Muscle of leg (tissue), 16 donors: ENCODE measurements at places on chromosomes 6 and 20.
A peak's percentile ranks its signal among the peaks of the same experiment; 100 is the strongest.

DNA sequence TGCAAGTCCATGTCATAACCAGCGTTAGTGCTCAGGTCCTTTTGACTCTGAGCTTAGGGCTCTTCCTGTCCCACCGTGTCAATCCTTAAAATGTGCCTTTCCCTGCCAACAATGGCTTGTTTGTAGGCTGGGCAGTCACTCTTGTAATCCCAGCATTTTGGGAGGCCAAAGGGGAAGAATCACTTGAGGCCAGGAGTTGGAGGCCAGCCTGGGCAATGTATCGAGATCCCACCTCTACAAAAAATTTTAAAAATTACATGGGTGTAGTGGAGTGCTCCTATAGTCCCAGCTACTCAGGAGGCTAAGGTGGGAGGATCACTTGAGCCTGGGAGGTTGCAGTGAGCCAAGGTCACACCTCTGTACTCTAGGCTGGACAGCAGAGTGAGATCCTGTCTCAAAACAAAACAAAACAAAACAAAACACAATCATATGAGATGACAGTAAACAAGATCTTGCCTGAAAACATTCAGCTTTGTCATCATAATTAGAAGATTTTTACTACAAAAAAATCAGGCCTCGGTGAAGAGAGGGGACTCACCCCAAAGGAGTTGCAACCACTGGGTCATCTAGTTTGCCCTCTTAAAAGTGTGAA lies 52.5 kb upstream of the SLC32A1 start:
- DNase-seq: no peak
- no peaks in the 10 kb centered on the region for H3K36me3 ChIP-seq
- no peak overlapping the region for H3K4me3 ChIP-seq
- H3K27me3 ChIP-seq: peaks cover 24% of the 10 kb centered on the region

- H3K4me3 ChIP-seq: no peak overlapping the region
- no peak for DNase-seq
- no peaks in the 10 kb centered on the region for H3K4me1 ChIP-seq
- no peaks in the 10 kb centered on the region for H3K36me3 ChIP-seq
Observed at GRCh38 chr20:51182571-51182970, 159.7 kb upstream of the KCNG1 start.

DNA sequence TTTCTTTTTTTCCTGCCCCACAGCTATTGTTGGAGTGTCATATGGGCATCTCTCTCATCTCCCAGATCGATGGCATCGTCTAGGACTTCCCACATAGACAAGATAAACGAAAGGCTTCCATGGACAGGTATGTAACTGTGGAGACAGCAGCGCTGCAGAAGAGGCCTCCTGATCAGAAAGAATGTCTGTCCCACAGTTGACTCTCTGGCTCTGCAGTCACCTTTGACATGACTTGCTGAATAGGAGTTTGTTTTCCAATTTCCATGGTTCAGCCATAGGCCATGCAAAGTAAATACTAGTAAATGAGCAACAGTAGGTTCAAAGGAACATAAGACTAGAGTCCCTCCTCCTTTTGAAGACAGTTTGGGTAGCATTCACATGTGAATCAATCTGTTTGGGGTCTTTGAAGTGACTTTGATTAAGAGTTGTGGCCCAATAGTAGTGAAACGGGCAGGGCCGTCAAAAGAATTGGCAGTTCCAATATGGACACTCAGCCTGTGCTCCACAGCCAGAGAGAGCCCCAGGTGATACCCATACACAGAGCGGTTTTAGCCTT lies 134.7 kb upstream of the IFNGR1 start:
- no peak overlapping the region for H3K27ac ChIP-seq
- peaks cover 5% of the 10 kb centered on the region for H3K27me3 ChIP-seq
- no peak overlapping the region for H3K4me3 ChIP-seq

GRCh38 chr6:148947621-148948444 lies 201.0 kb downstream of the UST start:
- H3K4me1 ChIP-seq: peaks cover 7% of the 10 kb centered on the region
- H3K36me3 ChIP-seq: no peaks in the 10 kb centered on the region
- DNase-seq: peak; percentile 95
- H3K27me3 ChIP-seq: peaks cover 2% of the 10 kb centered on the region
- H3K4me3 ChIP-seq: no peak overlapping the region
- peak overlapping the region; percentile 32 for H3K27ac ChIP-seq

DNA sequence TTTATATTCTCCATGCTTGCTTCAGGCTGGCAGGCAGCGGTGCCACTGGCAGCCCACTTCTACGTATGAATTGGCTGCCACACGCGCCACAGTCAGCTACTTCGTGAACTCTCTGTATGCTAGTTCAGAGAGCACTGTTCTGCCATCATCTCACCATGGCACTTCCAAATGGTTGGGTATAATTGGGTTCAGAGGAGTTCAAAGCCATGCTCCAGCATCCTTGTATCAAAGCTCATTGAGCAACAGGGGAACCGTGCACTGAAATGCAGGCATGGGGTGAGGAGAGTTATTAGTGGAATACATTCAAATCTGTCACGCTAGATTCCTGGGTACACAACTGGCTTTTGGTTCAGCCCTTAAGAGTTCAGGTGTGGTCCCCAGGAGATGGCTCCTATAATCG lies 519.9 kb upstream of the NOX3 start:
- no peaks in the 10 kb centered on the region for H3K4me1 ChIP-seq
- H3K27ac ChIP-seq: no peak overlapping the region
- no peak overlapping the region for H3K4me3 ChIP-seq
- no peaks in the 10 kb centered on the region for H3K36me3 ChIP-seq
- no peaks in the 10 kb centered on the region for H3K27me3 ChIP-seq

GRCh38 chr20:57620999-57621398 lies 773 bp upstream of the ZBP1 start:
- no peaks in the 10 kb centered on the region for H3K36me3 ChIP-seq
- H3K27me3 ChIP-seq: peaks cover 7% of the 10 kb centered on the region
- H3K27ac ChIP-seq: no peak overlapping the region
- no peak for DNase-seq
- H3K4me1 ChIP-seq: peaks cover 13% of the 10 kb centered on the region
- no peak overlapping the region for H3K4me3 ChIP-seq

GRCh38 chr6:128570680-128571063 lies 50.3 kb upstream of the PTPRK start:
- H3K4me3 ChIP-seq: no peak overlapping the region
- H3K27me3 ChIP-seq: no peaks in the 10 kb centered on the region
- peaks cover 3% of the 10 kb centered on the region for H3K4me1 ChIP-seq

DNA sequence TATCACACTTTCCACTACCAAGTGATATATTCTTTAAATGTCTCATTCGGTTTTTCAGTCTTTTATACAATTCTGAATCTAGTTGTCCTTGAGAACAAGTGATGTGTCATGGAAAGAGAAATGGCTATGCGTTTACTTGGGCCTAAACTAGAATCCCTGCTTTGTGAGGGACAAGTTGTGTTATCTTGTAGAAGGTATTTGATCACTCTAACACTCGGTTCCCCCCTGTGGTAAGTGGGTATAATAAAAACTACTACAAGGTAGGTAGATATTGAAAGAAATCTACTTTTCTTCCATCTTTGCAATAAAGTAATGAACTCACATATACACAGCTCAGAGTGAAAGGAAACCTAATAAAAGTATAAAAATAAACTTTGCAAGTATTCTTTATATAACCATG lies 108.9 kb downstream of the MANEA start:
- H3K36me3 ChIP-seq: no peaks in the 10 kb centered on the region
- no peaks in the 10 kb centered on the region for H3K4me1 ChIP-seq
- no peak for DNase-seq
- H3K27ac ChIP-seq: no peak overlapping the region
- no peak overlapping the region for H3K4me3 ChIP-seq
- H3K27me3 ChIP-seq: no peaks in the 10 kb centered on the region

DNA sequence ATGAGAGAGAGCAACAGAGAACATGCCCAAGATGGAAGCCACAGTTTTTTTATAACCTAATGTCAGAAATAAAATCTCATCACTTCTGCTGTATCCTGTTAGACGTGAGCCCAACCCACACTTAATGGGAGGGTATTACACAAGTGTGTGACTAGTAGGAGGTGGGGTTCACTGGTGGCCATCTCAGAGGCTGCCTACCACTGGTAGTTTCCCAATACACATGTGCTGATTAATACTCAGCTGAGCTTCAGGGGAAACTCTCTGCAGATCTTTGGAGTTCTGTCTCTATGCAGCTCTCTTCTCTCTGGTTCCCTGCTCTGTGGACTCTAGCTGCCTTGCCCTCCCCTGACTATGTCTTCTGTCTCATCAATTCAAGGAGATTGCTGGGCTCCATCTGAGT lies 35.7 kb downstream of the CNBD2 start:
- no peaks in the 10 kb centered on the region for H3K27me3 ChIP-seq
- DNase-seq: no peak
- H3K4me1 ChIP-seq: no peaks in the 10 kb centered on the region
- no peaks in the 10 kb centered on the region for H3K36me3 ChIP-seq

DNA sequence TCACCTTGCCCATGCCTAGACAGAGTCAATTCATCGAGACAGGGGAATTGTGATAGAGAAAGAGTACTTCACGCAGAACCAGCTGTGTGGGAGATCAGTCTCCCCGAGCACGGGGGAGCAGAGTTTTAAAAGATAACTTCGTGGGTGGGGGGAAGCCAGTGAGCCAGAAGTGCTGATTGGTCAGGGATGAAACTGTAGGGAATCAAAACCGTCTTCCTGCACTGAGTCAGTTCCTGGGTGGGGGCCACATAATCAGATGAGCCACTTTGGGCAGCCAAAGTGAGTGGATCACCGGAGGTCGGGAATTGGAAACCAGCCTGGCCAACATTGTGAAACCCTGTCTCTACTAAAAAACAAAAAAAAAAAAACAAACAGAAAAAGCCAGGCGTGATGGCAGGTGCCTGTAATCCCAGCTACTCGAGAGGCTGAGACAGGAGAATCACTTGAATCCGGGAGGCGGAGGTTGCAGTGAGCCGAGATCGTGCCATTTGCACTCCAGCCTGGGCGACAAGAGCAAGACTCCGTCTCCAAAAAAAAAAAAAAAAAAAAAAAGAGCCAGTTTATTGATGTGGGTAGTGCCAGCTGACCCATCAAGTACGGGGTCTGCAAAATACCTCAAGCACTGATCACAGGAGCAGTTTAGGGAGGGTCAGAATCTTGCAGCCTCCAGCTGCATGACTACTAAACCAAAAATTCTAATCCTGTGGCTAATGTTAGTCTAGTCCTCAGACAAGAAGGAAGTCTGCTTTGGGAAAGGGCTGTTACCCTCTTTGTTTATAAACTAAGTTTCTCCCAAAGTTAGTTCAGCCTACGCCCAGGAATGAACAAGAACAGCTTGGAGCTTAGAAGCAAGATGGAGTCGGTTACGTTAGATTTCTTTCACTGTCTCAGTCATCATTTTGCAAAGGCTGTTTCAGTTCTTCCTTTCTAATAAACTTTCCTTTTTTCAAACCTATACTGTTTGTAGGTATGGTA lies 3.9 kb upstream of the TRIM39 start:
- no peak overlapping the region for H3K4me3 ChIP-seq
- peaks cover 7% of the 10 kb centered on the region for H3K36me3 ChIP-seq
- H3K4me1 ChIP-seq: peaks cover 16% of the 10 kb centered on the region
- no peak overlapping the region for H3K27ac ChIP-seq
- H3K27me3 ChIP-seq: no peaks in the 10 kb centered on the region
- no peak for DNase-seq

DNA sequence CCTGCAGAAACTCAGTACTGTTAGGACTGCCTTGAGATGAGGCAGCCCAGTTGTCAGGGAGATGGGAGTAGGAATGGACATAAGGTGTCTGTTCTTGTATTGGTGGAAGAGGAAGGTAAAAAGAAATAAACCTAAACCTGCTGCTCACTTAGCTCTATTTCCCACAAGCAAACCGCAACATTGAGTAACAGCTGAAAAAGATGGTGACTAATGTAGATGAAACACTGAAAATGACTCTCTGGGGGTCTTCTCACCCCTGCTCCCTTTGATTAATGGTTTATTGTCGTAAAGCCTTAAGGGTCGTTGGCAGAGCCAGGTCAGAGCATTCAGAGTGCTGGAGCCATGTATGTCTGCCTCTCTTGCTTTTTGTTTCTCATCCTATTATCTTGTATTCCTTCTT lies 87.5 kb downstream of the FOXO3 start:
- H3K27me3 ChIP-seq: no peaks in the 10 kb centered on the region
- H3K36me3 ChIP-seq: no peaks in the 10 kb centered on the region
- H3K4me1 ChIP-seq: peaks cover 26% of the 10 kb centered on the region
- H3K27ac ChIP-seq: no peak overlapping the region
- no peak for DNase-seq

DNA sequence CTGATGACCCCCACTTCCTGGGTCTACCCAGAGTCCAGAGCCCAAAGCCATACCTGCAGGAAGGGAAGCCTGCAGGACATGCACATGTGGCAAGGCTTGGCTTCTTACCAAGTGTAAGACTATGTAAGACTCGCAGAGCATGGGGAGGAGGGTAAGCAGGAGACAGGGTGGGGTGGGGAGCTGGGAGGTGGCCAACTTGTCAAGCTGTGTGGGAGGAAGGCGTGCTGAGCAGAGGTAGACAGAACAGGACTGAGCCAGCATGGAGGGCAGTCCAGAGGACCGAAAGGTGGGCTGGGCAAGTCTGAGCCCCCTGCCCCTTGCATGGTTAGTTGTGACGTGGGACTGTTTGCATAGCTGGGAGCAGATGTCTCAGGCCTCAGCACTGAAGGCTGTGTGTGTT lies 53.4 kb upstream of the RNF24 start:
- no peak overlapping the region for H3K27ac ChIP-seq
- H3K4me1 ChIP-seq: peaks cover 51% of the 10 kb centered on the region
- H3K36me3 ChIP-seq: no peaks in the 10 kb centered on the region
- no peak overlapping the region for H3K4me3 ChIP-seq

- no peaks in the 10 kb centered on the region for H3K36me3 ChIP-seq
- no peak overlapping the region for H3K4me3 ChIP-seq
- H3K27ac ChIP-seq: no peak overlapping the region
- H3K27me3 ChIP-seq: no peaks in the 10 kb centered on the region
Observed at GRCh38 chr6:11552442-11552841, 14.9 kb downstream of the TMEM170B start.

DNA sequence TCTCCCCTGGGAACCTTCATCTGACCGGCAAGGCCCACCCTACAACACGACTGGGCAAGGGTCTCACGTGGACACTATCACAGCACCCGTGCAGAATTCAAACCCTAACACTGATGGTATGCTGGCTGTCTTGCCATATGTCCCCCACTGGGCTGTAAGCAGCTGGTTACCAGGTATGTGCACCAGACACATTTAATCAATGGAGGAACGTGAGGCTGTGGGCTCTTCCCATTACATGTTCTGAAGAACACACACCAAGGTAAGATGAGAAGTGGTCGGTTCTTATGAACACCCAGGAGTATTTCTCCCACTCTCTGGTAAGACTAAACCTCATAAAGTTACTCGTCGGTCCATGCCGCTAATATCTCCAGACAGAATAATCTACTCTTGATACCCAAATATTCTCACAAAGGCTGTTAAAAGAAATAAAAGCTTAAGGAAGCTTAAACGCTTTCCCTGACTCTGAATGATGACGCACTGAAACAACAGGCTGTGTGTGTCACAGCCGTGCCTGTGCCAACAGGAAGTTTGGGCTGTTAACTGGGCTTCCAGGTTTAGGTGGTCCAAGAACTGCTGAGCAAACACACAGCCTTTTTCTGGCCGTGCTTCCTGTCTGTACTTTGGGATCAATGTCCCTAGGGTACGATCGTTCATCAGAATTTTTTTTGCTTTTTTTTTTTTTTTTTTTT lies 75.3 kb downstream of the SLC23A2 start:
- DNase-seq: peak; percentile 85
- peaks cover 6% of the 10 kb centered on the region for H3K36me3 ChIP-seq
- H3K4me3 ChIP-seq: no peak overlapping the region
- H3K27ac ChIP-seq: peak overlapping the region; percentile 71
- peaks cover 15% of the 10 kb centered on the region for H3K4me1 ChIP-seq
